Suppressor macrophage (primary cell): ENCODE measurements at places on chromosomes 6 and 20.
A peak's percentile ranks its signal among the peaks of the same experiment; 100 is the strongest.

DNA sequence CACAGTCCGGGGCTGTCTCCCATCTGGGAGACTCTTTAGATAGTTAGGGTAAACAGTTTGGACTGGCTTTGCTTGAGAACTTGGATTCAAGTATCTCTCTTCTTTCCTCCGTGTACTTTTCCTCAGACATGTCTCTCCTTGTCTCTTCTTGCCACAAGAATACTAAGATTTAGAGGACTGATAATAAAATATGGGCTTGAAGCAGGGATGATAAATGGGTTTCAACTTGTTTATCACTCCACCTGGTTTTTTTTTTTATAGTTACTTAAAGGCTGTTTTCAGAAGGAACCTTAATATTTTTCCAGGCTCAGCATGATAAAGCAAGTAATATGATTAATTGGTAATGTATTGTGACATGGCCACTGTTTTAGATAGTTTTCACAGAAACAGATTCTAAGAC lies 40.9 kb upstream of the KIF13A start:
- DNase-seq, result no peak

DNA sequence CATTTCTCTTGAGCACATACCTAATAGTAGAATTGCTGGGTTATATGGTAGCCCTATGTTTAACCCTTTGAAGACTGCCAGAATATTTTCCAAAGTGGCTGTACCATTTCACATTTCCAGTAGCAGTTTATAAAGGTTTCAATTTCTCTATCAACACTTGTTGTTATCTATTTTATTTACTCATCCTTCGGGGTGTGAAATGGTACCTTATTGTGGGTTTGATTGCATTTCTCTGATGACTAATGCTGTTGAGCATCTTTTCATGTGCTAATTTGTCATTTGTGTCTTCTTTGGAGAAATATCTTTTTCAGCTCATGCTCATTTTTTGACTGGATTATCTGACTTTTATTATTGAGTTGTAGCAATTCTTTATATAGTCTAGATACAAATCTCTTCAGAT lies 5.4 kb downstream of the ENPP4 start:
- no peak for DNase-seq

- no peak for DNase-seq
Observed at GRCh38 chr6:70708448-70708847, 40.8 kb downstream of the SMAP1 start.

DNA sequence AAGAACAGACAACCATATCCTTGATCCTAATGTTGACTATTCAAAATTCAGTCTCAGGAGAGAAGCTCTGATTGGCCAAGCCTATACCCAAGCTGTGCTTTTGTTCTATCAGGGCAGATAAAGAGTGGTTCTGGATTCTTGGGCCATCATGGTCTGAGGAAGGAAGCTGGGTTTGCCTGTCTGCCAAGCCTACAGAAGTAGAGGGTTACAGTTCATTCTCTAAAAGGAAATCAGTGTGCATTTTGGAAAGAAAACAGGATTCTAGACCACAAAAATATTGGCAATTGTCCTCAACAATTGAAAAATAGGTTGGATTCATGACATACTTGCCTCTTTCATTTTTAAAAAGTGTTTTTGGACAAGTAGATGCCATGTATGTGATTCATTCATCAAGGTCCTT lies 145.4 kb upstream of the BMP2 start:
- no peak for DNase-seq

DNA sequence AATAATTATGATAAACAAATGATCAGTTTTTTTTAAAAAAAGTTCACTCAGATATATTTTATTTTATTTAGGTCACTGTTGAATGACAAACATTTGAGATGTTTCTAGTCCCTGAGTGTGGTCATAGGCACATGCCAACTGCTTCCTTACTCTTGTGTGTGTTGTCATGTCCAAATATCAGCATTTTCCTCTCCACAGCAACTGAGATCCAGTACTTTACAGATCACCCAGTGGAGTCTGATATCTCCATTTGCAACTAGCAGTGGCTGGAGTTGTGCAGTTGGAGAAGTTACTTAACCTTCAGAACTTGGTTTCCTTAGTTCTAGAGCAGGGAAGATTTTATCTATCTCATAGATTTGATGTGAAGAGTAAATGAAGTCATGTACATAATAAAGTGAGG lies 101.3 kb downstream of the MYB start:
- DNase-seq, result peak; percentile 63

GRCh38 chr6:29487660-29488059 lies at the start of gene MAS1L:
MAS1L (minus strand) TSS chr6:29487956; CDS start chr6:29487902, 54 bp downstream.
- DNase-seq, result no peak

- no peak for DNase-seq
Observed at GRCh38 chr6:23783901-23784300, 342.1 kb upstream of the NRSN1 start.

DNA sequence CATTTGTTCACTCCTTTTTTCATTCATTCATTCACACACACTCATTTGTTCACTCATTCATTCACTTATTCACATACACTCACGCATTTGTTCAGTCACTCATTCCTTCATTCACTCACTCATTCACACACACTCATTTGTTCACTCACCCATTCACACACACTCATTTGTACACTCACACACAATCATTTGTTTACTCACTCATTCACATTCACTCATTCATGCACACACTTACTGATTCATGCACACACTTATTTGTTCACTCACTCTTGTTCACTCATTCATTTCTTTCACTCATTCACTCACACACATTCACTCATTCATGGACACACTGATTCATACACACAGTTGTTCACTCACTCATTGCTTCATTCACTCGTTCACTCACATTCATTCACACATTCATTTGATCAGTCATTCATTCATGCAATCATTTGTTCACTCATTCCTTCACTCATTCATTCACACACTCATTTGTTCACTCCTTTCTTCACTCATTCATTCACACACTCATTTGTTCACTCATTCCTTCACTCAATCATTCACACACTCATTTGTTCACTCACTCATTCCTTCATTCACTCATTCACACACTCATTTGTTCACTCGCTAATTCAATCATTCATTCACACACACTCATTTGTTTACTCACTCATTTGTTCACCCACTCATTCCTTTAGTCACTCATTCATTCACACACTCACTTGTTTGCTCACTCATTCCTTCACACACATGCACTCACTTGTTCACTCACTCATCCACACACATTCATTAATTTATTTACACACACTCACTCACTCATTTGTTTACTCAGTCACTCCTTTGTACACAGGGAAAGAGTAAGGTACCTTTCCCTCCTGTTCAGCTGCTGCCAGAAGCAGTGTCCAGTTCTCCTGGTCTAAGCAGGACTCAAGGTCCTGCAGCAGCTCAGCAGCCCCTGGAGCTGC lies 50.7 kb upstream of the BHLHE23 start:
- no peak for DNase-seq

GRCh38 chr20:45925821-45926506 lies 8.5 kb upstream of the PCIF1 start:
- DNase-seq, result no peak

GRCh38 chr6:142459271-142459670 lies 157.5 kb downstream of the ADGRG6 start:
- no peak for DNase-seq

DNA sequence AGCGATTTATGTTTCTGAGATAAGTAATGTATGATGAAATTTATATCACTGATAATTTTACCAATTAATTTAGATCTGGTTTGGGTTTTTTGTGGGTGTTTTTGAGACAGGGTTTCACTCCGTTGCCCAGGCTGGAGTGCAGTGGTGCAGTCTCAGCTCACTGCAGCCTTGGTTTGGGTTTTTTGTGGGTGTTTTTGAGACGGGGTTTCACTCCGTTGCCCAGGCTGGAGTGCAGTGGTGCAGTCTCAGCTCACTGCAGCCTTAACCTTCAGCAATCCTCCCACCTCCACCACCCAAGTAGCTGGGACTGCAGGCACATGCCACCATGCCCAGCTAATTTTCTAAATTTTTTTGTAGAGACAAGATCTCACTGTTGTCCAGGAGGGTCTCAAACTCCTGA lies 13.0 kb downstream of the MRS2 start:
- no peak for DNase-seq

- no peak for DNase-seq
Observed at GRCh38 chr6:170279426-170279825, 11.5 kb downstream of the DLL1 start.

- peak; percentile 14 for DNase-seq
Observed at GRCh38 chr6:55011034-55011433, 163.3 kb upstream of the HCRTR2 start.

GRCh38 chr6:140806431-140806830 lies 1326.3 kb upstream of the GJE1 start:
- no peak for DNase-seq

GRCh38 chr6:147935656-147936055 lies 407.0 kb upstream of the SASH1 start:
- no peak for DNase-seq

DNA sequence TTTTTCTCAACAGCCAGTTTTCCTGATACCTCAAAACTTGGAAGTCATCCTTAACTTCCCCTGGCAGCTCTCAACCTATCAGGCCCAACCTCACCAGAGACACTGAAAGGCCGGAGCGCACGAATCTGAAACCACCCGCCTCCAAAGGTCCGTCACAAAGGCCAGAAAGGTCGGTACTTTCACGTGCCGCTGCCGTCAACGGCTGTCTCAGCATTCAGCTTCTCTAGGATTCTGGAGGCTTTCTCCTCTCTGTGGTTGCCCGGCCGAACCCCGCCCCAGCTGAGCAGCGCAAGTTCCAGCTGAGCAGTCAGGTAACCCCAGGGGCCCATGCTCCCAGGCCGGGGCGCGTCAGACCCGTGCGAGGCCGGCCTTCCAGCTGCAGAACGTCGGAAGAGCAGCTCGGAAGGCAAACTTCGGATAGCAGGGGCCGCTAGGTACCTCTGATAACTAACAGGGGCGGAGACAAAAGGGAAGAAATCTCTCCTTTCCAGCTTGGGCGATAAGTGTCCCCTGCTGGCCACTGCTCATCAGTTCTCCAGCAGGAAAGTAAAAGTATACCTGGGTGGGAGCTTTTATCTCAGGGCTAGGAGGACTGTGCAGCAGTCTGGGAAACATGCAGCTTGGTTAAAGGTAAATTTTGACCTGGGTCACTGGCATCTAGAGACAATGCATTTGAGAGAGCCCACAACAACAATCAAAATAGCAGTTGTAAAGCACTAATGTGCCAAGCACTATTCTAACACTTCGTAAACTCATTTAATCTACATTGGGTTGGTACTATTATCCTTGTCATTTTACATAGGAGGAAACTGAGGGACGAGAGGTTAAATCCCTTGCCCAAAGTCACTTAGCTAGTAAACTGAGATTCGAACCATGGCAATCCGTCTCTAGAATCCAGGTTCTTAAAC lies 16.1 kb downstream of the ZSCAN12 start:
- peak; percentile 96 for DNase-seq

GRCh38 chr20:45359069-45359405 lies 3.9 kb upstream of the SYS1 start:
- DNase-seq, result no peak

- no peak for DNase-seq
Observed at GRCh38 chr6:83770910-83771309, 62.0 kb upstream of the SNAP91 start.

GRCh38 chr20:57819691-57820380 lies 110.0 kb upstream of the PMEPA1 start:
- no peak for DNase-seq

GRCh38 chr6:53671111-53671510 lies 5.6 kb upstream of the KLHL31 start:
- no peak for DNase-seq
